AG08396 (cell line): ENCODE measurements at places on chromosomes 5 and 9.

DNA sequence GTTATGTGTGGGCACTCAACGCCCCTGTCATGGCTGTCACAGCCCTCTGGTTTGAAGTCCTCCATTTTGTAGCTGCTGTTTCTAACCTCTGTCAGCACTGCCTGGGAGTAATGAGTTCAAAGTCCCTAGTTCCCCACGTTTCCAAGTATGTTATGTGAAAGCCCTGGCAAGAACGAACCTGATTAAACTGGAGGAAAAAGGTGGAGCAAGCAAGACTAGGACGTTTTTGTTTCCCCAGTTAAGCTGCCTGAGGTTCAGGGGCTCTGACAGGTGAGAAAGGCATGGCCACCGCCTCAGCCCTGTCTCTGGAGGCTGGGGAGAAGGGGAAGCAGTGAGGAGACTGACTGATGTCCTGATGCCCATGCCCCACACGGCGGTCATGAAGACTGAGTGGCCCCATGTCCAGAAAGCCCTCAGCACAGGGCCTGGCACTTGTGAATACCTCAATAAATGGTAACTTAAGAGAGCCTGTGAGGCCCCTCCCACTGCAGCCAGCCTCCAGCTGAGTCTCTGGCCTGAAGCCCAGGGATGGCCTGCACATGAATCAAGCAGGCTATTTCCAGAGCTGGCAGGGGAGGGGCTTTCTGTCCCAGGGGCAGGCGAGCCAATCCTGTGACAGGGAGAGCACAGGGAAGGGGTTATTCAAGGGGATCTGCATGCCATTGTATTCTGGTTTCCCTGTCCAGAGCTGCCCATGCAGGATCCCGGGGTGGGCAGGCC lies 61.8 kb downstream of the PFDN1 start:
- DNase-seq: peak; percentile 88

DNA sequence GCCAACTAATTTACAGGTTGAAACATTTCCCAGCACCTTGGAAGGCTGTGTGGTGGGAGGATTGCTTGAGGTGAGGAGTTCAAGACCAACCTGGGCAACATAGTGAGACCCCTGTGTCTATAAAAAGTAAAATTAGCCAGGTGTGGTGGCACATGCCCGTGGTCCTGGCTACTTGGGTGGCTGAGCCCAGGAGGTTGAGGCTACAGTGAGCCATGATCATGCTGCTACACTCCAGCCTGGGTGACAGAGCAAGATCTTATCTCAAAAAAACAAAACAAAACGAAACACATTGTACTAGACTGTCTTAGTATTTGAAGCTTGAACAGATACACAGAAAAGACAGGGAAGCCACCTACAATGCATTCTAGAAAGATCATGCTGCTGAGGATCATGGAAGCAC lies 2.8 kb upstream of the HSDL2 start:
- DNase-seq: no peak

DNA sequence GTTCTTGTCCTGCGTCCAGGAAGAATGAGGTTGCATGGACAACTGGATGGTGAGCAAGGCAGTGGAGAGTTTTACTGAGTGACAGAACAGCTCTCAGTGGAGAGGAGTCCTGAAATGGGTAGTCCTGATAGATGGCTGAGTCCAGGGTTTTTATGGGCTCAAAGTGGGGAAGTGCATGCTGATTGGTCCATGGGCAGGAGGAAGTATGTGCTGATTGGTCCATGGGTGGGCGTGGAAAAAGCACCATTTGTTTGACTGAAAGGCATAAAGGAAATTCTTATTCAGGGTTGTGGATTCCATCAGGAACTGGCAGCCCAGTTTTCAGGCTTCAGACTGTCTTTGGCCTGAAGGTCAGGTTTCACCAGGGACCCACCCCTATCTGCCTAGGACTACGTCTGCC lies 10.6 kb downstream of the FSD1L start:
- no peak for DNase-seq

- DNase-seq: no peak
These were observed 155.0 kb downstream of the TMEM167A start for GRCh38 chr5:82922086-82922734.

DNA sequence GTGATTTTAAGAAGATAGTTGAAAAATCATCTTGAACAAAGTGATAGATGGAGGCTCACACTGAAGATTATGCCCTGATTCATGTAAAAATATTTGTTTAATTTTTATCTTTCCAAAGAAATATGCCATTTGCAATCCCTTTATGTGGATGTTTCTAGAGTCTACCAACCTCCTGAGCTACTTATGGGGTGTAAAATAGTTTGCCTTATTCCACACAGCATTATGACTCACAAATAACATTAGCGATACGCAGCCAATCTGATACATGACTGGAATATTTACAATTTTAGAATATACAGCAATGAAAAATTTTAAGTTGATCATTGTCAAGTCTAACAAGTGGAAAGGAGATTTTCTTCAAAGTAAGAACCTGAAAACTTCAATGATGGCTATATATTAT lies 327.5 kb downstream of the EDIL3 start:
- no peak for DNase-seq

DNA sequence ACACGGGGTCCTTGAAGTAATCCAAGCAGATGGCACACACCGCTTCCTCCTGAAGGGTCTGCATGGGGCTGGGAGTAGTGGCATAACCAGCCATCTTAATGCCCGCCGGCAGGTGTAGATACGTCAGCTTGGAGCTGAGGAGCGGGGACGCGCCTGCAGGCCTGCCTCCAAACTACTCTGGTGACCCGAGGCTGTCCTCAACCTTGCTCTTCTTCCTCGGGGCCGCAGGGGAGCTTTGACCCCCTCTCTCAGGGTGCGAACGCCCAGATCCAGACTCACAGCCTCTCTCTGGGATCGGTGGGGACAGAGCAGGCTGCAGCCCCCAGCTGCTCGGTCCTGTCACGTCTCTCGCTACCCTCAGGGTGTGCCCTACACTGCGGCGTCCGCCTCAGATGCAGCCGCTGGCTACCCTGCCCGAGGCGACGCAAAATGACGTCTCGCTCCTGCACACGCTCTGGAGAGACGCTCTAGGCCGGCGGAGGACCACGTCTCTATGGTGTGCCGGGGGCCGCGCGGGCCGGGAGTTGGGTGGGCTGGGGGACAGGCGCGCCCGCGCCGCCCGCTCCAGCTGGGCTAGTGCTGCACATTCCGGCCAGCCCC lies at the start of gene TRIM52:
TRIM52 (minus strand) TSS at position 424 of the 600 bp plus-strand sequence; CDS start at position 94, 330 bp downstream.
- peak; percentile 89 for DNase-seq

DNA sequence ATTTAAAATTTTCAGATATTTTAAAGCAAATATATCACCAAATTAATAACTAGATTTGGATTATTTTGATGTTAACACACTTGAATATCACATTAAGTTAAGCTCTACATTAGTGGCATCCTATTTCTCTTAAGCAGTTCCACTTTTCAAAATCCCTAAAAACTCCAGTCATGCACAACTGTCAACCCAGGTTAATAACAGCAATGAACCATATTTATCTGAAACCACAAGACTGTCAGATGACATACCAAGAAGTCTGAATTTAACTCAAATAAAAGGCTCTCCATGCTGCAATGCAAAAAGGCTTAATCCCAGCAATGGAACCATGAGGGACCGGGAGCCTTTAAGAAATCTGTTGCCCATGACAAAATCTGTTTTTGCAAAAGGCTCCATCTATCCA lies 27.5 kb downstream of the FNIP1 start:
- no peak for DNase-seq

GRCh38 chr5:179370490-179371120 lies 25.3 kb upstream of the ADAMTS2 start:
- no peak for DNase-seq

DNA sequence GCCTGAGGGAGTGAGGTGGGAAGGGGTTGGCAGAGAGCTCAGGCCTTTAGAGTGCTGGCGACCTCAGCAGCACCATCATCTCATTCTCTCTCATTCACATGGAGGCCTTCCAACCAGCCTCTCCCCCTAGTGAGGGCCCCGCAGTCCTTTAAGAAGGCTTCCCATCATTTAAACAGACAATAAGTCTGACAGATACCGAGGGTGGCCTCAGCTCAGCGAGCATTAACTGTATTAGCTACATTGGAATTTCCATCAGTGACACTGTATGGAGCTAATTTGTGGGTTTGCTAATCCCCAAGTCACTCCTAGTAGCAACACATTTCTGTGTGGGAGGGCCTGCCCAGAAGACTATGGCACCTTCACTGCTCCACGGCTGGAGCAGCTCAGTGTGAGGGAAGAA lies 75.8 kb downstream of the INSYN2B start:
- no peak for DNase-seq

GRCh38 chr5:78801413-78801812 lies 152.8 kb upstream of the LHFPL2 start:
- DNase-seq: no peak

- DNase-seq: no peak
These were observed 24.6 kb downstream of the LEAP2 start for GRCh38 chr5:132898094-132898493.

DNA sequence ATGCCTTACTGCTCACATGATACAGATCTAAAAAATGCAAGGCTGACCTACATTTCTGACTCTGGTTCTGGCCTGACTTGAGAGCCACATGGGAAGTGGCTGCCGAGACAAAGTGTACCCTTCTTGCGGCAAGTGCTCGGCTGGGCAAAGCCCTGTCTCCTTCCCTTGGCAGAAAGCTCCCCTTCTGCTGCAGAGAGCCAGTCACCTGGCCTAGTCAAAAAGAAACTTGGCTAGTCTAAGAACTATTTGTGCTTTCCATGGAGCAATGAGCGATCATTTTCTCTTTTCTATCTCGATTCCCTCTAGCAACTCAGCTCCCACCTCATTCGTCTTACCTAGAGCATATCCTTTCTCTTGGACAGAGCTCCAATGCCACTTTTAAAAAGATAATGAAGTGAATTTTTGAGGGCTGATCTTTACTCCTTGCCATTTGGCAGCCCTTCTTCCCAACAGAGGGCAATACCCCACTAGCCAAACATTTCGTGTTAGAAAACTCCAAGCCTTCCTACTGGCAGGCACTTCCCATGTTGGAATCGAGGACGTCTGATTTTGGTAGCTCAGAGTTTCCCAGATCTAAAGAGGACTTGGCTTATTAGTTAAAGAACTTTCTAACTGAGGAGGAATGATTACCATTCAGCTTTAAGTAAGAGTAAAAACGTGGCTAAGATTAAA lies 108.1 kb upstream of the PRRC1 start:
- DNase-seq: no peak

DNA sequence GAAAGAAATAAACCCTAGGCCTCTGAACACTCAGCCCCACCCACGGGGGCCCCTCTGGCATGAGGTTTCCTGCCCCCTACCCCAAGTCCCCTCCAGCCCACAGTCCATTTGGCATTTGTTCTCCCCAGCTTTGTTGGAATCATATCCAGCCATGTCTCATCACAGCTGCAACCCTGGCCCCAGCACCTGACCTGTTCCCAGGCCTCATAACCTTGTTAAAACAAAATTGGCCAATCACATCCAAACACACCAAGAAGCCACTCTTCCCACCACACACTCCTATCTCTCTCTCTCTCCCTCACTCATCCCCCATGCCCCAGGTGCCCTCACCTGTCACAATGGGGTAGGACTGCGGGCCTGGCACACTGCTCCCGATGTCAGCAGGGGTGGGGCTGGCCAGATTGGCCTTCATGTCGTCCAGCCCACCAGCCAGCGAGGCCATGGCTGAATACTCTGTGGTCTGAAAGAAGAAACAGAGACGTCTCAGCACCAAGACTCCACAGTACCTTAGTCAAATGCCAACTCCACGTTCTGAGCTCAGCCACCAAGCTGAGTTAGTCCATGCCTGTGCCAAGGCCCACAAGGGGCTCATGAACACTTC lies 110.9 kb downstream of the PAX5 start:
- no peak for DNase-seq

GRCh38 chr9:24351973-24352372 lies 193.7 kb downstream of the IZUMO3 start:
- DNase-seq: no peak

GRCh38 chr9:111362526-111362925 lies 32.5 kb upstream of the OR2K2 start:
- no peak for DNase-seq
